ENCODE measurements at places on chromosomes 1 and 21.

- no peak for DNase-seq
These were observed 61.2 kb downstream of the GBP6 start for GRCh38 chr1:89425056-89425455.

- DNase-seq, result peak; percentile 5
These were observed 149.0 kb downstream of the IGSF21 start for GRCh38 chr1:18256282-18257235.

DNA sequence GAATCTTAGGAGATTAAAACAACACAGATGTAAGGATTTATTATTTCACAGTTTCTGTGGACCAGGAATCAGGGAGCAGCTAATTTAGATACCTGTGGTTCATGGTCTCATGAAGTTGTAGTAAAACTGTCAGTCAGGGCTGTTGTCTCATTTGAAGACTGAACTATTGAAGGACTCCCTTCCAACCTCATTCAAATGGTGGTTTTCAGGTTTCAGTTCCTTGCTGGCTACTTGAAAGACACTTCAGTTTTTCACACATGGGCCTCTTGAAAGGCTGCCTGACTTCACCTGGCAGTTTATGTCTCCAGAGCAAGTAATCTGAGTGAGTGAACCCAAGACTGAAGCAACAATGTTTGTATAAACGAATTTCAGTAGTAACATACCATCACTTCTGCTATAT is 915.9 kb downstream of the PLA2G4A start:
- no peak for DNase-seq

GRCh38 chr1:63082766-63083165 is 239.6 kb upstream of the FOXD3 start:
- DNase-seq, result no peak

- DNase-seq, result peak; percentile 89
These were observed at the start of the genes GDAP2 and WDR3 for GRCh38 chr1:117929343-117930172. Gene GDAP2, minus strand, starts transcription at chr1:117929621. Its CDS starts 9,264 bp downstream, at chr1:117920357. Gene WDR3, plus strand, starts transcription at chr1:117929739. Its CDS starts 3,581 bp downstream, at chr1:117933320.

DNA sequence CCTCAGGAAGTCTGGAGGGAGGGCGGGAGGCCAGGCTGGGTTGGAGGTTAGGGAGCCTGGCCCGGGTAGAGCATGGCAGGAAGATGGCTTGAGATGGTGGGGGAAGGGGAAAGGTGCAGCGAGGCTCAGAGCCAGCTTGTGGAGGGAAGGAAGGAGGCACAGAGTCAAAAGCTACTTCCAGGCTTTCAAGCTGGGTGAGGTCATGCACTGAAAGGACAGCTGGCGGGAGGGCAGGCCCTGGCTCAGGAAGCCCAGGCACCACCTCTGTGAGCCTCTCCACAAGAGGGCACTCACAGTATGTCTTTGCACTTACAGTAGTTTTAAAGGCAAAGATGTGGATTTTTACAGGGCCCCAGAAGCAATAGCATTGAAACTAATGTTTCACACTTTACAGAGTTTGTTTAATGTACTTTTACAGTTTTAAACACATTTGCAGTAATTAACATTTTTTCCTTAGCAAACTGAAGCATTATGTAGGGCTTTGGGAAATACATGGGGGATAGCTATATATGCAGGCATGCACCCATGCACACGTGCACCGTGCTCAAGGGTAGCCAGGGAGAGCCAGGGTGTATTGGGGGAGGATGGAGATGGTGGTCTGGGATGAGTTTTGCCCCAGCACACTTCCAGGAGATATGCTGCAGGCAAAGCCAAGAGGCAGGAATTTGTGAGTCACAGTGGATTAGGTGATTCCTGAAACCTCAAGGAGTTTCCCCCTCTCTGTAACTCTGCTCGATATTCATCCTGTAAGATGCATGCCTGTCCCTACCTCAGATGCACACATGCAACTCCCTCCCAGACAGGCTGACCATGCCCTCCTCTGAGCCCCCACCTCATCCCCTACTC is 6.1 kb upstream of the ADAM15 start:
- DNase-seq, result no peak

- peak; percentile 52 for DNase-seq
These were observed 308.2 kb downstream of the BRINP3 start for GRCh38 chr1:190169311-190170067.

GRCh38 chr1:36482724-36483388 is at the start of gene CSF3R:
Gene CSF3R, minus strand, starts transcription at chr1:36482913. Its CDS starts 3,417 bp downstream, at chr1:36479496.
- DNase-seq, result no peak

GRCh38 chr1:17923666-17924065 is 168.5 kb downstream of the ACTL8 start:
- no peak for DNase-seq

Measured in fibroblast of skin of left quadriceps (primary cell).